Activated CD4-positive, alpha-beta T cell treated with anti-CD3 and anti-CD28 coated beads, Interleukin-2, Interleukin-6, amounts not matched to agents 100 ng/mL and 50 ng/mL, durations not matched to agents 16 hours and 8 hours (primary cell): ENCODE measurements at places on chromosomes 2 and 18.

DNA sequence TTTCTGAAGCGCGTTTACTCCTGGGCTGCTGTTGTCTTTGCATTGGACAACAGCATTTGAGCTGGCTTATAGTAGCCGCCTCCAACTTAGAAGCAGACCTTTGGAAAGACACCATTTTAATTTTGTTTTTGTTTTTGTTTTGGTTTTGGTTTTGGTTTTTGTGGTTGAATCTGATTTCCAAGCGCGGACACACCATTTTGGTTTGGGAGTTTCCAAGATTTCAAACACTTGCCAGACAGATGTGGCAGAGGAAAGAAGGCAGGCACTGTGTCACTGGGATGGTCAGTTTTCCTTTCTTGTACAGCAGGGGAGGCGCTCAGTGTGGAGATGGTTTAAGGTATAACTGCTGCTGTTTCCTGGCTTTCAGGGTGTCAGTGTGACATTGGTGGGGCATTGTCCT, 126.8 kb downstream of the LAMA3 start:
- DNase-seq = no peak

GRCh38 chr2:219596954-219597551, 604 bp upstream of the STK11IP start:
- no peak for DNase-seq

GRCh38 chr2:142725386-142725785, 152.1 kb upstream of the KYNU start:
- DNase-seq = no peak

DNA sequence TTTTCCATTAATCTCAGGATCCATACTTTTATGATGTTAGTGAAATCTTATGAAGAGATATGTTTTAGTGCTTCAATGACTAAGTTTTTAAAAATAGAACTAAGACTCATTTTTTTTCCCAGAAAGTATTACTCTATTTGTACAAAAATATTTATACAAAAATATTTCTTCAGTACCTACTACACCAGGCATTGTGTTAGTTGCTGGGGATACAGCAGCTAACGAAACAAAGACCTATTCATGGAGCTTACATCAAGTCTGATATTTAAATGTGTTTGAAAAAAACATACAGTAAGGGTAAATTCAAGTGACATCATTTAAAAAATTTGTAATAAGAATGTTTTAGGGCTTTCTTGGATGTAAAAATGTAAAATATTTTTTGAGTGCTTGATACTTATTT, 11.6 kb downstream of the VAPA start:
- DNase-seq = no peak

- DNase-seq = no peak
Measured at GRCh38 chr2:171365232-171365631, 68.6 kb downstream of the METTL8 start.

- no peak for DNase-seq
Measured at GRCh38 chr2:149652926-149653325, 65.4 kb upstream of the MMADHC start.

- no peak for DNase-seq
Measured at GRCh38 chr2:129883121-129883520, 96.3 kb upstream of the RAB6C start.

GRCh38 chr2:240595381-240596079, 9.0 kb downstream of the CAPN10 start:
- DNase-seq = peak; percentile 58

DNA sequence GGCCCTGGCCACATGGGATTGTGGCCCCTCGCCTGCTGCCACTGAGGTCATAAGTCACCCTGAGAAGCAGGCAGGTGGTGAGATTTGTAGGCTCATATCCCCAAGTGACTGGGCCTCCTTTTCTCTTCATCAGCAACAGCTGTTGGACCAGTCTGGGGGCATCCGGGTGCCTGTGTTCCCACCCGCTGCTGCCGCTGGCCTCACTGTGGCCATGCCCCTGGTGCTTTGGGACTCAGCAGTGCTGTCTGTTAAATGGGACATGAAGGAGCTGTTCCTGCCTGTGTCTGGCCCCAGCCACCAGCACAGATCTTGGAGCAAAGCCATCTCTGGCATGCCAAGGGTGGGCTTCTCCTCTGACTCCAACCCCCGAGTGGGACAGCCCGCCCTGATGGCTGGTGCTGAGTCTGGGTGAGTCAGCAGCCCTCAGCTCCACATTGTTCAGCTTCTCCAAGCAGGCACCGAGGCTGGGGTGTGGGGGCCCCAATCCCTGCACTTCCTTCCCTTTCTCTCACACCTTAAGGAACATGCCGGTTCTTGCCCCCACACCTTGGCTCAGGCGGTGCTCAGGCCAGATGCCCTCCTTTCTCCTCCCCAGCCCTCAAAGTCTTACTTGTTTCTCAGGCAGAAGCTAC, 207.9 kb downstream of the GLI2 start:
- no peak for DNase-seq

DNA sequence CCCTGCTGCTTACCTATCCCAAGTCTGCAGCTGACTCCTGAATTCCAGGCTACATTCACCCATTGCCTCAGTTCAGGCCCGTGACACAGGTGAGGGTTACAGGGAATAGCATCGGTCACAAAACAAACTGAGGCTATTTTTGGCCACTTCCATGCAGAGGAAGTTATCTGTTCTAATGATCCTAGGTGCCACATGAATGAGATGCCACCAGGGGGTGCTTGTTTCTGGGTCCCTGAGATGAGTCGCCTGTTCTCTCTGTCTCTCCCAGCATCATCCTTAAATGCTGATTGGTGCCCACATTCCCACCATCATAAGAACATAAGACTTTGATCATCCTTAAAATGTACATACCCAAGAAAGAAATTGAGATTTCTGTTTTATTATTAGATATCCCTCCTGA, 119.0 kb upstream of the CELF4 start:
- no peak for DNase-seq

DNA sequence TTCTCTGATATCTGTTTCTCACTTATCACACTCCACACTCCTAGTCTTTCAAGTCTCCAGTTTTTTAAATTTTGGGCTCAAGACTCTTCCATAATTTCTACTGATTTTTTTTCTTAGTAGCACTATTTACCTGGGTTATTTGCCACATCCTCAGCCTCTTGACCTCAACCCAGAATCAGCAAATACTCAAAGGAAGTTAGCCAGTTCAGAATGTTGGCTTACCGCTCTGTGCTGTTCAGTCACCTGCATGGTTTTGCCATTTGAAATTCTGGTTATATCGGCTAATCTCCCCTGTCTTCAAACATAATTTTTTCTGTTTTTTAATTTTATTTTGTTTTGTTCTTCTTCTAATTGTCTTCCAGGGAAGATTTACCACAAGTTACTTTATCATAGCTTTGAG, 412.6 kb downstream of the PTH2R start:
- no peak for DNase-seq

- DNase-seq = no peak
Measured at GRCh38 chr2:7444626-7445025, 527.4 kb downstream of the RNF144A start.

DNA sequence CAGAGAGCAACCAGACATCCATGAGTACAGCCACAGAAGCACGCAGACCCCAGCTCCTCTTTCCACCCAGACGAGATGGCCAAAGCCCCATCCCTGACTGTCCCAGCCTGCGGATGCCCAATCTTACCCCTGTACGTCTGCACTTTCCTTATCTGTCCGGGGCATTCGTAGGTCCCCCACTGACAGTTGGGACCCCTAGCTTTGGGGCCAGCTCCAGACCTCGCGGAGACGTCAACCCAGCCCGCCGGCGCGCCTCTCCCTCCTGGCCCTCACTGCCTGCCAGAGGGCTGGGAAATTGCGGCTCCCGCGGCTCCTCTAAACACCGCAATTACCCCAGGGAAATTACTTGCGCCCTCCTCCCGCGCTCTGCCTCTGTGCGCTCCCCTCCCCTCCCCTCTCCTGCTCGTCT, 2.3 kb downstream of the ECEL1 start:
- no peak for DNase-seq

DNA sequence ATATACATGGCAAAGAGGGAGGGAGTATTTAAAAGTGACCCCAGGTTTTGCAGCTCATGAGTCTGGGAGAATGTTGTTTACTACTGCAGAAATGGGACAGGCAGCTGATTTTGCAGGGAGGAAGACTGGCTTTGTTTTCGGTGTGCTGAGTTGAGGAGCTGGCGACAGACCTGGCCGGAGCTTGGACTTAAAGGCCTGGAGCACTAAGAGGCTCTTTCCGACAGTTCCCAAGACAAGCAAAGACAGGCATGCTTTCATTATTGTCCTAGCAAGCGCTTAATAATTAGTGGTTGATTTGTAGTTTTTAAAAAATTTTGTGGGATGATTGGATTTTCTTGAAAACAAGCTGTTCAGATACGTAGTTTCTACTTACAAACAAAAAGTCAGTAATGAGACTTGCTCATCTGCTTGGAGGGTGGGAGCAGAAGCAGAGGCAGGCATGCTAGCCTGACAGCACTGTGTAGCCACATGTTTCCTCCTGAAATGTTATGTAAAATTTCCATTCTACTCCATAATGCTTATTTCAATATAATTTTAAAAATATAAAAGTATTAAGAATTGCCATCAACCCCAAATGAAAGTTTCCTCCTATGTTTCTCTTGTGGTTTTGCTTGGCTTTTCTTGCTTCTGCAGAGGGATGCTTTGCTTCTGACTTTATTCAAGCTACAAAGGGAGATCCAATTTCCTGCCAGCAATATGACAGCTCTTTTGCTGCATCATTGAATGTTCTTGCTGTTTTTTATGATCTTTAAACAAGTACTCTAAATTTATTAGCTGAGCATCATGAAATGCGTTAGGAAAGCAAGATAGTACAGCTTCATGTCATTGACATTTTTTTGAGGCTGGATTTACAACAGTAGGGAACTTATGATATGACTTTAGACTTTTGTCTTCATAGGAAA, 75.8 kb downstream of the PHLPP1 start:
- no peak for DNase-seq

DNA sequence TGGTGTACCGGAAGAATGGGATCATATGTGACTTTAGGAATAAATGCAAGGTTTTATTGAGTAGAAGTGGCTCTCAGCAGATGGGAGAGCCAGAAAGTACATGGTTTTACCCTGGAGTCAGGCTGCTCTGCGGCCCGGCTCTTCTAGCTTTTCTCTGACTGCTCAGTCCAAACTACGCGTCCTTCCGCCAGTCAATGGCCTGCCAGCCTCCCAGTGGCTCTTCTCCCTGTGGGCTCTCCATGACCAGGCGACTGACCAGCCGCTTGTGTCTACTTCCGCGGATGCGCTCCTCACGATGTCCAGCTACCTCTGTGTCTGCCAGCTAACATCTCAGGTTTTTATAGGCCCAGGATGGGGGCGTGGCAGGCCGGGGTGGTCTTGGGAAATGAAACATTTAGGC, 220.4 kb downstream of the VAPA start:
- DNase-seq = no peak

GRCh38 chr2:28602751-28603639, 107.1 kb downstream of the PLB1 start:
- DNase-seq = no peak
